ENCODE measurements at places on chromosomes 5 and 9. TPM values are rescaled to one million over a fixed set of nuclear protein-coding genes. Genes with fewer than 3 reads are reported as not detected.

Gene CDH6
- 1.1 TPM for total RNA-seq

Gene UBAC1
- total RNA-seq = 46.4 TPM

Gene LMBRD2
- total RNA-seq = 5.6 TPM

Gene LCN2
- total RNA-seq = 3.0 TPM

Gene GPR151
- total RNA-seq = not detected

Gene DDX4
- 0.32 TPM for total RNA-seq

DNA sequence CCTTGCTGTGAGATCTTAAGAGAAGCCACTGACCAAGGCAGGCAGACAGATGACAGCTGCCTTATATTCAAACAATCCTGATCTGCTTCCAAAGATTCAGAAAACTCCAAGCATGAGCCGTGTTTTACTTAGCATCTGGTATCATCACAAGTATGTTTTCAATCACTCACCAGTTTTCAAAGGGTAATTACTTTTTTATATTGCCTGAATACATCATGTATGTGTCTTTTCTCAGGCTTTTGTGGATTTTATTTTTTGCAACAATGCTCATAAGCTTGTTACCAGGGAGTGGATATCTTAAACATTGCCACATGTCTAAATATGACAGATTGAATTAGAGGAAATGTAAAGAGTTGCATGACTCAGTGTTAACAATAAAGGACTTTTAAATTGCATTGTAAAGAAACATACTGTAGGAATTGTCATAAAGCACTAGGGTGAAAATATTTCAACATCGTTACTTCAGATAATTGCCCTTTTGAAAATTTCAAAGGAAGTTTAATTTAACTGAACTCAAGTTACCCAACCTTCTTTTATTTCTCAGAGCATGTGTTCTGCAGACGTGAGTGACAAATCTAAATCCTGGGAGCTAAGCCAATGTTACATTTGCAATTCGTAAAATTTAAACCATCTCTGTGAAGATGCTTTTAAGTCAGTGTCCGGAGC, 326.1 kb downstream of the PLK2 start:
- no peak for DNase-seq

DNA sequence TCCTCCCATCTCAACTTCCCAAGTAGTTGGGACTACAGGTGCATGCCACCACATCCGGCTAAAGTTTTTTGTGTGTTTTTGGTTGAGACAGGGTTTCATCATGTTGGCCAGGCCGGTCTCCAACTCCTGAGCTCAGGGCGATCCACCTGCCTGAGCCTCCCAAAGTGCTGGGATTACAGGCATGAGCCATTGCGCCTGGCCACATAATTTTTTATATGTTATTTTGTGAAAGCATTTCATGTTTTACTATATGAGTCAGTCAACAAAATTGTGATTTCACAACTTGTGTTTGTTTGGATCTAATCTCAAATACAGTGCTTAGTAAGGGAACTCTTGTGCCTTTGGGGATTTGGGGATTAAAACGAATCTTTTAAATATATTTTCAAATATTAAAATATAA, 20.0 kb upstream of the FAM120AOS start:
- DNase-seq = no peak

GRCh38 chr5:131413605-131414559, 150.0 kb downstream of the CDC42SE2 start:
- DNase-seq = no peak

- DNase-seq = no peak
Observed at GRCh38 chr5:110401881-110402280, 324.6 kb downstream of the TMEM232 start.

GRCh38 chr5:159135896-159136531, 36.3 kb upstream of the EBF1 start:
- DNase-seq = no peak

DNA sequence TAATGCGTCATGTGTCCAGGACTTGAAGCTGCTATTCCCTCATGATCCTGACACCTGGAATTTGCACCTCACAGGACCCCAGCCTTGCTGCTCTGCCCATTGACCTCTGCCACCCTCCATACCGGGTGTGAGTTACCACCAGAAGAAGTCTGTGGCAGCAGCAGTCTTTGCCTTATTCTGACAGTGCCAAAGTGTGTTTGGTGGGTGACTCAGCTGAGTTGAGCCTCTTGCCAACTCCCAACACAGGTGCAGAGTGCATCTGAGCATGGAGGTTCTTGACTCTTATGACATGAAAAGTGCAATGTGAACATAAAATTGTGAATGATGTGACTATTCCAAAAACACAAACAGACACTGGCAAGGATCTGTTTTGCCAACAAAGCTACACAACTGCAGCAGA, 1166.5 kb upstream of the CDH18 start:
- no peak for DNase-seq

GRCh38 chr5:95317687-95318086, 32.8 kb upstream of the MCTP1 start:
- DNase-seq = no peak

DNA sequence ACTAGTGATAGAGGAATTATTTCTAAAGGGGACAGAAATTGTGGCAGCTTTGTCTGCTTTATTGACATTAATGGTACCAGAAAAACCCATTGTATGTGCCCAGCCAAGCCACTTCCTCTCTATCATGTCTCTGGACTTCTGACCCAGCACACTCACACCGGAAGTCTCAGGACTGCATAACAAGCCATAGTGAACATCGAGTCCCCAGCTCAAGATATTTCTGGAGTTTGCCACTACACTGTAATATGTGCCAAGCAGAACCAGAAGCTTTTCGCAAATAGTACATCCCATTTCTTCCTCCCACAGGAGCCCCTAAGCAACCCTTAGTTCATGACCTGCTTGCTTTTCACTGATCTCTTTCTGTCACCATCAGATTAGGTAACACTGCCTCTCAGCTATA, 187.4 kb upstream of the GHR start:
- DNase-seq = no peak

DNA sequence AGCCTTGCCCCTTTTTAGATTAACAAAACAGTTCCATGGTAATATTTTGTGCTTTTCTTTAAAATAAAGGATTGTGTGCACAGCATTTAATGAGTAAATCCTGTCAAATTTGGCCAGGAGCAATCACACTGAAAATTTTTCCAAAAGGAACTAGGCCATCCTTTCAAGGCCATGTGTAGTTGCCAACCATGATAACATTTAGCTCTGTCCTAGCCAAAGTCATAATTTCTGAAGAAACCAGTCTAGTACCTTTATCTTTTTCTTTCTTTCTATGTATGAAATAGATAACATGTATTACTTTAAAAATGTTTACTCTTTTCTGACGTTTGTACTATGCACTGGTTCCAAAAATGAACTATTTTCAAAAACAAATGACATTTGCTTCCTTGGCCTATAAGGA, 143.7 kb downstream of the PBX3 start:
- no peak for DNase-seq

DNA sequence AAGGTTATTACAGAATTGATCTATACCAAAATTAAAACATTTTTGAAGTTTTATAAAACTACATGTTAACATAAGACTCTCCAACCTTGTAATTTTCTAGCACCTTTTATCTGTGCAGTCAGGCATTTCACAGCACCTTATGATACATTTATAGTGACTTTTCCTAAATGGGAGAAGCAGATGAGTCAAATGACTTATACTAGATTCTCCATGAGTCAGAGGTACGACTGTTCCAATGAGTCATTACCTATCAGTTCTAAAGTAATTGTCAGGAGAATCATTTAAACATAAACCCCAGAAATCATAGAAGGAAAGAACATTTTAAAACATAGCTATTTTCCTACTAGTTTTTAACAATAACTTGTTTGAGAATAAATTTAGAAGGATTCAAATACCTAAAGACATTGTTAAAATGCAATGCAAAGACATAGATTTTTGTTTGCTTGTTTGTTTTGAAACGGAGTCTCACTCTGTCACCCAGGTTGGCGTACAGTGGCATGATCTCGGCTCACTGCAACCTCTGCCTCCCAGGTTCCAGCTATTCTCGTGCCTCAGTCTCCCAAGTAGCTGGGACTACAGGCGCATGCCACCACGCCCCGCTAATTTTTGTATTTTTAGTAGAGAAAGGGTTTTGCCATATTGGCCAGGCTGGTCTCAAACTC, 34.7 kb upstream of the DMXL1 start:
- DNase-seq = no peak

DNA sequence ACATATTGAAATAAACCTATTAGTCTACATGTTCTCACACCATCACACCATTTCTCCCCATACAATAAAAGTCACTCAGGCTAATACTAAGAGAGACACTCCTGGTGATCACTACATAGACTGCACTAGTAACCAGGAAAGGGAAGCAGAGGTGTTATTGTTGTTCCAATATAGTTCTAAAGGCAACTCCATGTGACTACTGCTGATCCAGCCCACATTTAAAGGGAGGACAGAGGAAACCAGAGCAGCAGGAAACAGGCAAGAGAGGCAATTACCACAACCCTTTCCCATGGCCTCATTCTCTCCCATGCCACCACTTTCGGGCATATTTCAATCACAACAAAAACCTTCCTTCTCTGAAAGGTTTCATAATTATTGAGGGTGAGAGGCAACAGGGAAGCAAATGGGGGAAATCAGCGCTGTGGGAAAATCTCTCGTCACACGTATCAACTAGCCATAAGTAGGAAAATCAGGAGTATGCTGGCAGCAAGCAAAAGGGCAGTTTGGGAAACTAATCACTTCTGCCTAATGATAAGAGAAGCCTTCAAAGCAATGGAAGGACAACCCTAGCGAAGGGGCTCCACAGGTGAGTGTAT, 1.8 kb downstream of the UBAP2 start:
- DNase-seq = no peak

GRCh38 chr5:97629276-97629675, 446.2 kb upstream of the RIOK2 start:
- no peak for DNase-seq

DNA sequence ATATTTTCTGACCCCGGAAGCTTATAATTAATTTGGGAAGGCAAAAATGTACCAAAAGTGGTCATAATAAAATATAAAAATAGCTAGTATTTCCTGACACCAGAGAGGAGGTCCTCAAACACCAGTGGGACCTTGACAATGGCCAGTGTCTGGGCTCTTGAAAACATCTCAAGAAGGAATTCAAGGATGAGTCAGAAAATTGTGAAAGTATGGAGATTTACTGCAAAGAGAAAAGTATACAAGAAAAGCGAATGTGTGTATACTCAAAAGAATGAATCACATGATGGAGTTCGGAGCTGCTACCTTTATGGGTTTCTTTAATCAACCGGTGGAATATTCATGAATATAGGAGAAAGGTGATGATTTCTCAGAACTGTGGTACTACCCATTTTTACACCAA, 1709.0 kb upstream of the WWC1 start:
- no peak for DNase-seq

DNA sequence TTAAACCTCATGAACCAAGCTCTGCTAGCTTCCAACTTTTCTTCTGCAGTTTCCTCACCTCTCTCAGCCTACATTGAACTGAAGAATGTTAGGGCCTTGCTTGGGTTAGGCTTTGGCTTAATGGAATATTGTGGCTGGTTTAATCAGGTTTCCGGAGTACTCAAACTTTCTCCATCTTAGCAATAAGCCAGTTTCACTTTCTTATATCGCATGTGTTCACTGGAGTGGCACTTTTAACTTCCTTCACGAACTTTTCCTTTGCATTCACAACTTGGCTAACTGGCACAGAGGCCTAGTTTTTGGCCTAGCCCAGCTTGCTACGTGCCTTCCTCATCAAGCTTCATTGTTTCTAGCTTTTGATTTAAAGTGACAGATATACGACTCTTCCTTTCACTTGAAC, 81.0 kb upstream of the MAST4 start:
- DNase-seq = no peak

DNA sequence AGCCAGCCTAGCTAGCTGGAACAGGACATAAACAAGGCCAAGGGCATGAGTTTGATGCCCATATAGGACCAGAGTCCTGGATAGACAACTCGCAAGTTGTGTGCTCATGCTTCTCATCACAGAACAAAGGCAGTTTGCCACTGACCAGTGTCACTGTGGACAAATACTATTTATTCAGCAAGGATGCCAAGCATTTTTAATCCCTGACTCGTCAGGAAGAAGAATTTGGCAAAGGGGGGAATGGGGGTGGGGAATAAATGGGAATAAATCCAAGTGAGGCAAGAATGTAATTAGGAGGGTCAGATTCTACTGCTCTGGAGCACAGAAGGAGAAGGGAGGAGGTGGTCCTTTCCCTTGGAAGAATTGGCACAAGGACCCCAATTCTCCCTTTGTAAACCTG, 46.8 kb upstream of the ANKRD55 start:
- no peak for DNase-seq

DNA sequence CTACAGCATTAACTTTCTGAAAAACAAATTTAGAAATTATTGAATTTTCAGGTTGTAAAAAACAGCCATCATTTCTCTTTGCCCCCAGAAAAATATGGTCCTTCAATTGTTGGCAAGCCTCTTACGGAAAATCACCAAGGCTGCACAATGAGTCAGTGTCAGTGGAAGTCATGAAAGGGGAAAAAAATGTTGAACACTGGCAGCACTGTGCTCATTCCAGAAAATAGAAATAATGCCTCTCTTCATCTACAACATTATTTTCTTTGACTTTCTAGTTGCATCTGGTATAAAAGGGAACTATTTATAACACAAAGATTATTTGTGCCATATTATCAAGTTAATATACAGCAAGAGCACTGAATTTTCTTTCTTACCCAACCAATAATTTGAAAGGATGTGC, 26.7 kb upstream of the STK32A start:
- no peak for DNase-seq

DNA sequence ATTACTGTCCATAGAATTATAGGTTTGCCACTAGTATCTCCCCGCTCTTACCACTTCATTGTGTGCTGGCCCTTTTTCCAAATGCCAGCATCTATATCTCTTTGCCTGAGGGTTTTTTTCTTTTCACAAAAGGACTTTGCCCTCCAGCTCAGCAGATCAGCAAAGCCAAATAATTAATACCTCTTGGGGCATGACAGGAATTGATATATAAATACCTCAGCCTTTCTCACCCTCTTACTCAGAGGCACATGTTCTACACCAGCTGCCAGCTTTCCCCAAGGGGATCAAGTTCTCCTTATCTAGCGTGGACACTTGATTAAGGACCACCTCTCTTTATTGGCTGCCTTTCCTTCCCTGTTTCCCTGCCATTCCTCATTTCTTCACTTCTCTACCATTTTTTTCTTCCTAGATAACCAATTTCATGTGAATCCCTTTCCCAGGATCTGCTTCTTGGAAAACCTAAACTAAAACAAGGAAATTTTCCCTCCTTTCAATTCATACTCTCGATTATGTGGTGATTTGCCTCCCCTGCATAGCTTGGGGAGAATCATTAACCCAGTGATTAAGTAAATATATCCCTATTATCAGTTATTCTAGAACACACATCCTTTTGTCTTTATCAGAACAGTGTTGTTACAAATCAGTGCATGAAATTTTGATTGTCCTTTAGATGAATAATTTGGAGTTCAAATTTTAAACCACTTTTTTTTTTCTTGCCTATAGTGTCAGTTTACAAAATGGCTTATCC, 6.9 kb upstream of the NUDT12 start:
- DNase-seq = no peak

DNA sequence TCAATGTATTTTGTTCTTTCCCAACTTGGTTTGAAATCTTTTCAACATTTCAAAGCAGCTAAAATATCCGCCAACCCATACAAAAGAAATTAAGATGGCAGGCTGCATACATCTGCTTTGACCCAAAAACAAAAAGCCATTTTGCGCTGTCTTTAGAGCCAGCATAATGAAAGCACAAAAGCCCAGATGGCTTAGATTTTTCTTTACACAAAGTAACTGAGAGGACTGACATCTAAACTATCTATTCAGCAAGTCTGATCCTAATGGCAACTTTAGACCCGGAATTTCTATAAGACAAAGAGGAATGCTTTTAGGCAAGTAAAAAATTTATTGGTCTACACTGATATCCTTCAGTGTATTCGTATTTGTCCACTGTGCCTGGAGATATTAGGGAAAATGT, 86.3 kb downstream of the MYO10 start:
- no peak for DNase-seq
